ENCODE measurements at places on chromosomes 5 and 9. TPM values are rescaled to one million over a fixed set of nuclear protein-coding genes. Genes with fewer than 3 reads are reported as not detected.

Gene STX17
- total RNA-seq: 41.9 TPM

Gene CAAP1
- 16.8 TPM for total RNA-seq

Gene LCN15
- total RNA-seq: not detected

Gene LOX
- total RNA-seq: not detected

Gene FCN2
- total RNA-seq: not detected

Gene DNM1
- total RNA-seq: 0.59 TPM

GRCh38 chr5:177537389-177538361, 16.7 kb downstream of the FAM193B start:
- peaks cover 16% of the 10 kb centered on the region for H3K36me3 ChIP-seq
- H3K4me3 ChIP-seq: no peak overlapping the region
- DNase-seq: no peak

DNA sequence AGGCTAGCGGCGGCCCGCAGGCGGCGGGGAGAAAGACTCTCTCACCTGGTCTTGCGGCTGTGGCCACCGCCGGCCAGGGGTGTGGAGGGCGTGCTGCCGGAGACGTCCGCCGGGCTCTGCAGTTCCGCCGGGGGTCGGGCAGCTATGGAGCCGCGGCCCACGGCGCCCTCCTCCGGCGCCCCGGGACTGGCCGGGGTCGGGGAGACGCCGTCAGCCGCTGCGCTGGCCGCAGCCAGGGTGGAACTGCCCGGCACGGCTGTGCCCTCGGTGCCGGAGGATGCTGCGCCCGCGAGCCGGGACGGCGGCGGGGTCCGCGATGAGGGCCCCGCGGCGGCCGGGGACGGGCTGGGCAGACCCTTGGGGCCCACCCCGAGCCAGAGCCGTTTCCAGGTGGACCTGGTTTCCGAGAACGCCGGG, 253 bp downstream of the SLC12A2 start:
- peaks cover 55% of the 10 kb centered on the region for H3K4me1 ChIP-seq
- DNase-seq: no peak
- peak overlapping the region; percentile 18 for H3K4me3 ChIP-seq
- H3K36me3 ChIP-seq: peaks cover 25% of the 10 kb centered on the region

GRCh38 chr9:110837401-110838005, 168.9 kb downstream of the MUSK start:
- no peaks in the 10 kb centered on the region for H3K27me3 ChIP-seq
- H3K4me1 ChIP-seq: no peaks in the 10 kb centered on the region
- no peak overlapping the region for H3K27ac ChIP-seq
- H3K4me3 ChIP-seq: no peak overlapping the region

GRCh38 chr5:96721351-96721977, 59.3 kb downstream of the CAST start:
- no peak for DNase-seq
- H3K4me1 ChIP-seq: peaks cover 10% of the 10 kb centered on the region
- H3K4me3 ChIP-seq: no peak overlapping the region
- H3K27me3 ChIP-seq: no peaks in the 10 kb centered on the region
- H3K27ac ChIP-seq: no peak overlapping the region

DNA sequence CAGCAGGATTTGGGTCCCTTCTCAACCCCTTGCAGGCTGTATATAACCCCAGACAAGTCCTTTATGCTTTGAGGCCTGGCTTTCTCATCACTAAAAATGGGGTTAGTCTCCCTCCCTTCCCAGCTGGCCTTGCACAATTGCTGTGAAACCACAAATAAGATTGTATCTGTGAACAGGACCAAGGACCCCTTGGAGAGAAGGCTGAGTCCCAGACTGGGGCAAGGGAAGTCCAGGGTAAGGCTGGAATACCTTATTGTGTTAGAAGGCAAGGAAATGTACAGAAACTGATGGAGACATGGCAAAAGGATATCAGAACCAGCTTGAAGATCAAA, 11.4 kb downstream of the MACROH2A1 start:
- no peak overlapping the region for H3K27ac ChIP-seq
- peaks cover 57% of the 10 kb centered on the region for H3K36me3 ChIP-seq
- H3K4me3 ChIP-seq: no peak overlapping the region
- DNase-seq: no peak

DNA sequence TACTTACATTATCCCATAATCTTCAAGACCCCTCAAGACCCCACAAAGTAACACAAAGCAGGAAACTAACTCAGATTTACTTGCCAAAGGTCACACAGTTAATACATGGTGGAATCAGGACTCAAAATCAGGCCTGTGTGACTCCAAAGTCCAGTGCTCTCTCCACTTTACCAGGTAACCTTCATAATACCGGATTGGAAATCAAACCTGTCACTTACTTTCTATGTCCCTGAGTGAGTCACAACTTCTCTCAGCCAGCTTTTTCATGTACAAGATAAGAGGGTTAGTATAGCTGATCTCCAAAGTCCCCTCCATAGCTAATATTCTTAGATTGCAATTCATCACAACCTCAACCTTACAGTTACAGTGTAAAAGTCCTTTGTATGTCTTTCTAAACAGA, 17.1 kb downstream of the STRBP start:
- H3K4me1 ChIP-seq: peaks cover 32% of the 10 kb centered on the region
- no peaks in the 10 kb centered on the region for H3K36me3 ChIP-seq
- DNase-seq: no peak
- H3K27me3 ChIP-seq: no peaks in the 10 kb centered on the region

DNA sequence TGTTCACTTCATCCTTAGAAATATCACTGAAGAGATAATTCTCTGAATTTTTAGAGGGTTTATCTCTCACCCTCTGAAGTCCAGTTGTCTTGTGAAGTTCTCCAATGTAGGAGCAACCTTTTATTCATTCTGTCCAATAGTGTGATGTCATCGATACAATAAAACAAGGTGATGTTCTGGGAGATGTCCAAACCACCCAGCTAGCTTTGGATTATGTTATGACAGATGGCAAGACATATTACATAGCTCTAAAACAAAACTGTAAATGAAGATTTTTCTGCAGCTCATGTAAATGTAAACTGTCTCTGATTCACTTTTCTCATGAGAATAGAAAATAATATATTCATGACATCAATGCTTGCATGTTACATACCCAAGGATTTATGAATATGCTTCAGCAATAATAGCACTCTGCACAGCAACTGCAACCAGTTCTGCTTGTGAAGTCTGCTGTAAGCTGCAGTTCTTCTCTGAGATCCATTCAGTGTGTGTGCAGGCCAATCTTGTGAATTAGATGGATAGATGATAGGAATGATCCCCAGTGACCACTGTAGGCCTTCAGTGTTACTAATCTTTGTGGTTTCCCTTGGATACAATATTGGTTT, 172.6 kb upstream of the CDH12 start:
- no peaks in the 10 kb centered on the region for H3K27me3 ChIP-seq
- DNase-seq: no peak
- H3K4me3 ChIP-seq: no peak overlapping the region
- no peaks in the 10 kb centered on the region for H3K36me3 ChIP-seq

GRCh38 chr9:131817627-131818026, 77.8 kb upstream of the RAPGEF1 start:
- H3K36me3 ChIP-seq: no peaks in the 10 kb centered on the region
- peaks cover 10% of the 10 kb centered on the region for H3K27me3 ChIP-seq
- H3K4me3 ChIP-seq: no peak overlapping the region
- DNase-seq: no peak

- DNase-seq: peak; percentile 34
- peaks cover 17% of the 10 kb centered on the region for H3K4me1 ChIP-seq
- no peak overlapping the region for H3K27ac ChIP-seq
- H3K4me3 ChIP-seq: no peak overlapping the region
Observed at GRCh38 chr5:73213566-73213998, 40.6 kb downstream of the TMEM174 start.

- H3K27me3 ChIP-seq: peaks cover 1% of the 10 kb centered on the region
- no peak for DNase-seq
- H3K4me1 ChIP-seq: no peaks in the 10 kb centered on the region
- no peaks in the 10 kb centered on the region for H3K36me3 ChIP-seq
Observed at GRCh38 chr9:117305454-117305853, 109.4 kb downstream of the ASTN2 start.

- no peaks in the 10 kb centered on the region for H3K27me3 ChIP-seq
- peaks cover 51% of the 10 kb centered on the region for H3K4me1 ChIP-seq
- peak within 1 kb of the TSS; percentile 86 for H3K4me3 ChIP-seq
Observed at GRCh38 chr9:36399980-36400331, at the start of gene RNF38. Gene RNF38, minus strand, starts transcription at chr9:36400269. Its CDS starts 161 bp downstream, at chr9:36400108.

GRCh38 chr5:133682451-133682850, 70.1 kb upstream of the FSTL4 start:
- H3K4me3 ChIP-seq: no peak overlapping the region
- peaks cover 18% of the 10 kb centered on the region for H3K27me3 ChIP-seq
- H3K27ac ChIP-seq: no peak overlapping the region
- no peak for DNase-seq

GRCh38 chr9:115615821-115616665, 498.1 kb upstream of the TNC start:
- H3K27me3 ChIP-seq: peaks cover 5% of the 10 kb centered on the region
- DNase-seq: no peak
- H3K4me1 ChIP-seq: no peaks in the 10 kb centered on the region
- no peak overlapping the region for H3K27ac ChIP-seq
